Activated naive CD8-positive, alpha-beta T cell treated with anti-CD3 and anti-CD28 coated beads for 36 hours (primary cell): ENCODE measurements at places on chromosomes 13 and 19.

DNA sequence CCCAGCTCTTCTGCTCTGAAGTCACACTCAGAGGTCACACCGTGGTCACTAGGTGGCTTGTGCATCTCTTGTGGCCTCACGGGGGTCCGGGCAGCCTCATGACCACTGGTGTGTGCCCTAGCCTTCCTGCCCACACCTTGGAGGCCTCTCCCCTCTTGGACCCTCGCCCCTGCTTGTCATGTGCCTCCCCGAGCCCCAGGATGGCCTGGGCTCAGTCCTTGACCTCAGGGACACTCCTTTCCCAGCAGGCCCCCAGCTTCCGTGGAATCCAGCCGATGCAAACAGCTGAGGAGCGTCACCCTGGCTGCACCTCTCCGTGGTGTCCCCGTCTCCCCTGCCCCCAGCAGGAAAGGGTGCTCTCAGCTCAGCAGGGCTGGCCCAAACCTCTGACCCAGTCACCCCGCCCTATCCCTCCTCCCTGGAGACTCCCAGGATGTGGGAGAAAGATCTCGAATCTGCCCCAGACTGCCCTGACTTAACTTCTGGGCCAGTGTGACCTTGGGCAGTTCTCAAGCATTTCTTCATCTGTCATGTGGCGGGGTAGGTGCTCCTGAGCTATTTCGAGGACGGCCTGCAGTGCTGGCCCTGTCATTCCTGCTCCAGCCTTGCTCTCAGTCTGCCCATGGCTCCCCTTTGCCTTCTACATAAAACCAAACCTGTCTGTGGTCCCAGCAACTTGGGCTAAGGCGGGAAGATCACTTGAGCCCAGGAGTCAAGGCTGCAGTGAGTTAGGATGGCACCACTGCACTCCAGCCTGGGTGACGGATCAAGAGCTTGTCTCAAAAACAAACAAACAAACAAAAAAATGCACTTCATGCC lies 4.6 kb upstream of the SLC25A42 start:
- DNase-seq = no peak

DNA sequence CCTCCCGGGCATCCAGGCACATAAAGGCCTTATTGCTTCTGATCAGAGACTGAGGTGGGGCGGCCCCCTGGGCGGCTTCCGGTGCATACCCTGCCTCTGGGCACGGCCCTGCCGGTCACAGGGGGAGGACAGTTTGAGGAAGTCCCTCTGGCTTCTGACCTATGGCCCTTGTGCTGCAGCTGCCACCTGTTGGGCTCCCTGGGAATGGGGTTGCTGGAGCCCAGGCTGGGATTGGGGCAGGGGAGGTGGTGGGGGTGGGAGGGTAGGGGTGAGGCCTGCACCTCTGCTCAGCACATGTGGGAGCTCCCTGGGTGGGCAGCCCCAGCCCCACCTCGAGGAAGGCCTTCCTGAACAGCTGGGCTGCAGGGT lies 10.7 kb downstream of the ANO8 start:
- peak; percentile 42 for DNase-seq

GRCh38 chr13:105702441-105702840 lies 833.0 kb downstream of the EFNB2 start:
- DNase-seq = no peak

- DNase-seq = no peak
These were observed 6.2 kb upstream of the EVI5L start for GRCh38 chr19:7823686-7824301.

- DNase-seq = no peak
These were observed 325.9 kb downstream of the FOXO1 start for GRCh38 chr13:40340368-40341095.

DNA sequence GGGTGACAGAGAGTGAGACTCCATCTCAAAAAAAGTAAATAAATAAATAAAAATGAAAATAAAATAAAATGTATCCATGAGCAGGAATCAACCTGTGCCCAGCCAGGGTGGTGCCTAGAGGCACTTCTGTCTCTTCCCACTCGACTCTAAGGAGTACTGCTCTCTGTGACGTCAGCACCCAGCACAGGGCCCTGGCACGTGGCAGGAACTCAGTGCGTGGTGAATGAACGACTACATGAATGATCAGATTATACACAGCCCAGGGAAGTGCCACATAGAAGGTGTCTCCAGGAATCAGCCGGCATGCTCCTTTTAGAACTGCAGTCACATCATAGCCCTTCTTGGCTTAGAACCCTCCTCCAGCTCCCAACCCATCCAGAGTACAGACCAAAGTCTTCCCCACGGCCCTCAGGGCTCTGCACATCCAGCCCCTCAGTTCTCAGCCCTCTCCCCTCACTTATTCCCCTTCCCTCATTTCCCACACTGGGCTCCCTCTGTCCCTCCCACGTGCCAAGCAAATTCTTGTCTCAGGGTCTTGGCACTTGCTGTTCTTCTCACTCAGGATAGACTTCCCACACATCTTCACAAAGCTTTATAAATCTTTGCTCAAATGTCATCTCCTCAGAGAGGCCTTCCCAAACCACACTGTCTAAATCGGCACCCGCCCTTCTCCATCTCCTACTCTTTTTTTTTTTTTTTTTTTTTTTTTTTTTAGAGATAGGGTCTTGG lies 4.2 kb downstream of the CLIP3 start:
- DNase-seq = no peak

DNA sequence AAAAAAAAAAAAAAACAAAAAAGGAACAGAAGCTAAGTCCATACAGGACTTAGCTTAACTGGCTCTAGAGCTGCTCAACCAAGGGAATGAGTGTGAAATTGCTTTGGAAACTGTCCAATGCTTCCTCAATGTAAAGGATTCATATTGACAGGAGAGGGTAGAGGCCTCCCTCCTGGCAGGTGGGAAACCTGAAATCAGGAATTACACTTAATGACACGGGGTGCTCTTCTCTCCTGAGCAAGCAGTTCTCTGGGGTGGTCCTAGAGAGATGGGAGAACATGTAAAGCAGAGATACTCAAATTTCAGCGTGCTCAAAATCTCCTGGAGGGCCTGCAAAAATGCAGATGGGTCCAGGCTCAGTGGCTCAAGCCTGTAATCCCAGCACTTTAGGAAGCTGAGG lies 3.6 kb upstream of the MAG start:
- DNase-seq = no peak
